Anterior cingulate cortex (tissue), 58 donors: ENCODE measurements at places on chromosomes 16 and 17.

DNA sequence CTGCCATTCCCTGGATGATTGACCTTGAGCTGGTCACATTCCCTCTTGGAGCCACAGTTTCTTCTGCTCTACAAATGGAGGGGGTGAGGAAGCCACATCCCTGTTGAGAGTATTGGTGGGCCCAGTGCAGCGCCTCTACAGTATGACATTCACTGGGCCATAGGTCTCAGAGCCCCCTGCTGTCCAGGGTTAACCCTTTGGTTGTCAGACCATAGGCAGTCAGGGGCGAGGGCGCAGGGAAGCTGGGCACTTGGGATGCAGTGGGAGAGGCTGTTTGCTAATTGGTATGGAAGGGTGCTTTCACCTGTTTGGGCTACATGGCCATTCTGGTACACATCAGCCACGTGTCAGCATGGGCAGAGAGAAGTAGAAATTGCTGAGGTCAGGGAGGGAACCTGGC lies 27.3 kb upstream of the WFDC1 start:
- no peak for DNase-seq

DNA sequence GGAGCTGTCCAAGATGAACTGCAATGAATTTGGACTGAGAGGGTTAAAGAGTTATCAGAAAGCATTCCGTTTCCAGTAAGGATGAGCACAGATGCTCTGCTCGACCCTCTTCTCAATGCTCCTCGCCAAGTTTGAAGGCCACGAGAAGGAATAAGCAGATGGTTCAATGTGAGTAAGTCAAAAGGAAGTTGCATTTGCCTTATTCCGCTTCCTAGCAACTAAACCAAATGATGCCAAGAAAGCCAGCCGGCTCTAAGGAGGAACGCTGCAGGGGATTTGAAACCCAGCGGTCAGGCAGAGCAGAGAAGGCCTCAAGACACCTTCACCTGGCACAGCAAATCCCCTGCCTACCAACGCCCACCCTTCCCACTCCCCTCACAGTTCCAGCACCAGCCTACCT lies 52.1 kb upstream of the CNEP1R1 start:
- no peak for DNase-seq

- no peak for DNase-seq
Observed at GRCh38 chr17:30426292-30426691, 47.6 kb downstream of the CPD start.

GRCh38 chr17:30454635-30455034 lies 22.6 kb upstream of the GOSR1 start:
- no peak for DNase-seq

- no peak for DNase-seq
Observed at GRCh38 chr17:77946900-77947645, 11.4 kb upstream of the TNRC6C start.

GRCh38 chr16:25297151-25297787 lies 39.6 kb upstream of the ZKSCAN2 start:
- DNase-seq = no peak

GRCh38 chr16:10171221-10171620 lies 11.0 kb downstream of the GRIN2A start:
- DNase-seq = no peak

DNA sequence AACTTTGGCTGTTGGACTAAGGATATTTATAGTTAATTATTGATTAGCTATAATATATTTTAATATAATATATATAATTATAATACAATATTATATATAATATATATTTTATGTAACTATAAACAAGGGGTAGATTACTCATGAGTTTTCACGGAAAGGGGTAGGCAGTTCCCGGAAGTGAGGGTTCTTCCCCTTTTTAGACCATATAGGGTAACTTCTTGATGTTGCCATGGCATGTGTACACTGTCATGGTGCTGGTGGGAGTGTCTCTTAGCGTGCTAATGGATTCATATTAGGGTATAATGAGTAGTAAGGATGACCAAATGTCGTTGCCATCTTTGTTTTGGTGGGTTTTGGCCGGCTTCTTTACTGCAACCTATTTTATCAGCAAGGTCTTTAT lies 315.6 kb downstream of the WWOX start:
- no peak for DNase-seq

DNA sequence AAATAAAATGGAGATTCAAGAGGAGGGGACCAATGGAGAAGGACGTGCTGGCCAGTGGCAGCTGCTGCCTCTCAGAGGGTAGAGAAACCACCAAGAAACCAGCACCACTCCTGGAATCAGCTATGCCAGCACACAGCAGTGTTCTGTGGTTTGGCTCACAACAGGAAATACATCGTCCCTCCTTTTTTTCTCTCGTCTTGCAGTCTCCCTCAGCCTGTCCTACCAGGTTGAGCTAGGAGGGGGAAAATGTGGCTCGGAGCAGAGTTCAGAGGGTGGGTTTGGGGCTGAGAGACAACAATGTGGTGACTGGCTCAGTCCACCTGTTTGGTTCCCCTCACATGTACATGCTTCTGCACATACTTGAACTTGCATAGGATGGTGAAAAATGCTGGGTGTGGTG lies 19.9 kb upstream of the SLC16A5 start:
- DNase-seq = no peak
